ENCODE measurements at places on chromosomes 1 and 21. TPM values are rescaled to one million over a fixed set of nuclear protein-coding genes. Genes with fewer than 3 reads are reported as not detected.

DNA sequence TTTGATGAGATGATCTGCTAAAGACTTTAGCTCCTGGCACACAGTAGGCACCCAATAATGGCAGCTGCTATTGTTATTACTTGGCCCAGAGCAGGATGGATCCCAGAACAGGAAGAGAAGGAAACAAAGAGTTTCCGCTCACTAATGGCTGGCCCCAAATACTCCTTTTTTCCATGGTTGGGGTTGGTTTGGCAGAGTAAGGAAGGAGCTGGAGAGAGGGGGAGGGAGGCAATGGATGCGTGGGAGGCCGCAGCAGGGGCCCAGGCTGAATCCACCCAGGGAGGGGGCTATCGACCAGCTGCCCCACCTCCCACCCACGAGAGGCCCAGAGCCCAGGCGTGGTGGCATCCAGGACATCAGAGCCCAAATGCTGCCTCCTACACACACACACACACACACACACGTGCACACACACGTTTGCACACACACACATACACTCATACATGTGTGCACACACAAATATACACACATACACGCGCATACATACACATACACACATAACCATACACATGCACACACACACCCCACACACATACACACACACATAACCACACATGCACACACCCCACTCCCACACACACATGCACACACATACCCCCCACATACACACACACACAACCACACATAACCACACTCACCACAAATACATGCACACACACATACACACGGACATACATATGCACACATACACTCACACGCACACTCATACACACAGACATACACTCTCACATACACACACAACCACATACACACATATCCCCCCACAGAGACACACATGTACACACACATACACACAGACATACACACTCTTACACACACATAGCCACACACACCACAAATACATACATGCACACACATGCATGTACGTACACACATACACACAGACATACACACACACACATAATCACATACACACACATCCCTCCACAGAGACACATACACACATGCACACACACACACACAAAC is 25.2 kb downstream of the C1QB start:
- H3K27me3 ChIP-seq, result no peaks in the 10 kb centered on the region
- H3K4me3 ChIP-seq, result no peak overlapping the region
- no peaks in the 10 kb centered on the region for H3K36me3 ChIP-seq
- H3K4me1 ChIP-seq, result peaks cover 33% of the 10 kb centered on the region

DNA sequence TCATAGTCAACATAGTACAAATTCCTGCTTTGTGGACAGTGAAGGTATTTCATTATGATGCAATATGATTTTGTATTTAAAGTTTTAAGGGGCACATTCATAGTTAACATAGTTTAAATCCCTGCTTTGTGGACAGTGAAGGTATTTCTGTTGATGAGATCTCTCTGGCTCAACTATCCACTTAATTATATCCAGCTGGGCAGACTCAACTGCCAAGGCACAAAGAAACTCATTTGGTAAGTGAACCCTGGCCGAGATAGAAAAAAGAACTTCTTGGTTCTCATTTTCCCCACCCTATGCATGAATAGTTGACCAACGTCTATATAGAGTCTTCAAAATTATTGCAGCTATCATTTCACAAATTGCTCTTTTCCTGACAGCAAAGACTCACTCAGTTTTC is 1194.6 kb downstream of the NCAM2 start:
- no peak overlapping the region for H3K27ac ChIP-seq
- peak; percentile 4 for DNase-seq
- no peaks in the 10 kb centered on the region for H3K36me3 ChIP-seq
- no peak overlapping the region for H3K4me3 ChIP-seq
- peaks cover 3% of the 10 kb centered on the region for H3K4me1 ChIP-seq

DNA sequence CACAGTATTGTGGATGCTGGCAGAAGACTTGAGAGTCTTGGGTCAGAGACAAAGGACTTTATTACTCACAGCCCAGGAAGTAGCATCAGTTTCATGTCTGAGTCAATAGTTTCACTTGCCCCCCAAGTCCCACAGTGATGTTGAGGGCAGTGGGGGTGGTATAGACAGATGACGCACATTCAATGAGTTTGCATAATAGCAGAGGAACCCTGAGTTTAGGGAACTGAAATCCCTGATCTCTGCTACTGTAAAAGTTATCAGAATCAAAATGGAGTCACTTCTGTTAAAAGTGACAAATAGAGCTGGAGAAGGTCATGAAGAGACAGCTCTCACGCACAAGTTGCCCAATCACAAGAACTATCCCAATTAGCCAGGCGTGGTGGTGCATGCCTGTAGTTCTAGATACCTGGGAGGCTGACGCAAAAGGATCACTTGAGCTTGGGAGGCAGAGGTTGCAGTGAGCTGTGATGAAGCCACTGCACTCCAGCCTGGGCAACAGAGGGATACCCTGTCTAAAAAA is 11.5 kb upstream of the HCRTR1 start:
- H3K27ac ChIP-seq, result no peak overlapping the region
- no peak overlapping the region for H3K4me3 ChIP-seq
- no peak for DNase-seq
- no peaks in the 10 kb centered on the region for H3K27me3 ChIP-seq

DNA sequence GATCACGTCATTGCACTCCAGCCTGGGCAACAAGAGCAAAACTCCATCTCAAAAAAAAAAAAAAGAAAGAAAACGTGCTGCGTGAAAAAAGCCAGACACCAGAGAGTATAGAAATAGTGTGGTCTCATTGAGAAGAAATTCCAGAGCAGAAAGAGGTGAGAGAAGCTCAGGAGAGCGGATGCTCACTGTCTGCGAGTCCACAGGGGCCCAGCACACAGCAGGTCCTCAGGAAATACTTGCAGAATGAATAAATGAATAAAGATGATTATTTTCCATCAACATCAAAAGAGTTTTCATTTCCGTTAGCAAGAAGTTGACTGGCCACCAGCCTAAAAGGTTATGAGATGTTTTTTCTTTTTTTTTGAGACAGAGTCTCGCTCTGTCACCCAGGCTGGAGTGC is 14.4 kb downstream of the CASP9 start:
- DNase-seq, result no peak
- H3K4me3 ChIP-seq, result no peak overlapping the region
- no peaks in the 10 kb centered on the region for H3K4me1 ChIP-seq
- no peaks in the 10 kb centered on the region for H3K27me3 ChIP-seq
- H3K27ac ChIP-seq, result no peak overlapping the region
- H3K36me3 ChIP-seq, result no peaks in the 10 kb centered on the region

DNA sequence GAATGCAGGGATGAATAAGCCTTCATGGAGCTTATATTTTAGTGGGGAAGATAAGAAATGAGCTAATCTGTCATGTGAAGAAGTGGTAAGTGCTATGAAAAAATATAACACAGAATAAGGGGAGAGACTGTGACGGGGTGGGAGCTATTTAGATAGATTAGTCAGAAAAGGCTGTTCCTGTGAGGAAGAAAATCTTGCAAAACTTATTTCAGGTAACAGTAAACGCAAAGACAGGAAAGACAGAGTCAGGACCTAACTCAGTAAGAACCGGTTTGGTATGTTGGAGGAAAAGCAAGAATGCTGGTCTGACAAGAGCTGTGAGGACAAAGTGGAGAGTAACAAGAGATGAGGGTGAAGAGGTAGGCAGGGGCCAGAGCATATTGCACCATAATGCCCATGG is 22.0 kb downstream of the GNAI3 start:
- DNase-seq, result no peak
- peaks cover 12% of the 10 kb centered on the region for H3K4me1 ChIP-seq
- H3K36me3 ChIP-seq, result no peaks in the 10 kb centered on the region
- H3K4me3 ChIP-seq, result no peak overlapping the region
- no peaks in the 10 kb centered on the region for H3K27me3 ChIP-seq
- no peak overlapping the region for H3K27ac ChIP-seq

DNA sequence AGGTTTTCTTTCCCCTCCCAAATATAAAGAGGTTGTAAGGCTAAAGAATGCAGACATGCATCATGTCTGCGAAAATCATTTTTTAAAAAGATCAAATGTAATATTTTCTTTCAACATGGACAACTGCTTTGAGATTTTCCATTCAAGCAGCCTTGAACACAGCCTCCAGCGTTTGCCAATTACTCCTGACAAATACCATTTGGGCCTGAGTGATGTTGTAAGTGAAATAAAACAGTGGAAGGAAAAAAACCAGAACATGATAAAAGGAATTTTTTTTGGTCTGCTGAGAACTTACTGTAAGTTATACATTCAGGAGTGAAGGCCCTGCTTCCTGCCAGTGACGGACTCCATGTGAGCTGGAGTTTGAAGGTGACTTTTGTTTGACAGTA is 37.2 kb downstream of the SETD4 start:
- H3K27me3 ChIP-seq, result no peaks in the 10 kb centered on the region
- no peak overlapping the region for H3K27ac ChIP-seq
- no peaks in the 10 kb centered on the region for H3K4me1 ChIP-seq
- H3K36me3 ChIP-seq, result no peaks in the 10 kb centered on the region

DNA sequence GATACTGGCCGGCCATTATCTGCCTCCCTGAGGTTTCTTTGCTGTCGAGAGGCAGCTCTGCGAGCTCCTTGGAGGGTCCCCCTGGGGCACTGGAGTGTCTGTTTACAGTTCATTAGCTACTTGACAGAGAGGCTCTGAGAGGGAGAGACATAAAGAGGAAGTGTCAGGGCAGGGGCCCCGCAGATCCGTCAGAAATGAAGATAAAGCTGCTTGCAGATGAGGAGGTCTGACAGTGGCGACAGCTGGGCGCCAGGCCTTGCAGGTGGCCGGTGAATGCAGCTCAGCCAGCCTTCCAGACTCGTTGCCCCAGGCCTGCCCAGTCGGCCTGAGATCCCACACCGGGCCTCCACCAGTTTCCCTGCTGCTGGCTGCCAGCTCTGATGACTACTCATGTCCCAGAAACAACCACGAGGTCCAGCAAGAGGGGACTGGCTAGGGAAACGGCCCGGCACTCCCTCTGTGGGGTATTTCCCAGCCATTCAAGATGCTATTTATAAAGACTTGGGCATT is 84.7 kb downstream of the DISP3 start:
- peak; percentile 82 for DNase-seq
- no peak overlapping the region for H3K4me3 ChIP-seq
- no peaks in the 10 kb centered on the region for H3K27me3 ChIP-seq

GRCh38 chr1:161905269-161905884 is 118.3 kb downstream of the OLFML2B start:
- H3K4me1 ChIP-seq, result no peaks in the 10 kb centered on the region
- no peak overlapping the region for H3K27ac ChIP-seq
- H3K36me3 ChIP-seq, result no peaks in the 10 kb centered on the region
- no peaks in the 10 kb centered on the region for H3K27me3 ChIP-seq

- peaks cover 14% of the 10 kb centered on the region for H3K4me1 ChIP-seq
- DNase-seq, result peak; percentile 41
- peaks cover 30% of the 10 kb centered on the region for H3K27me3 ChIP-seq
- no peak overlapping the region for H3K4me3 ChIP-seq
These were observed 2.7 kb downstream of the C1QTNF12 start for GRCh38 chr1:1243807-1244191.

GRCh38 chr1:197391303-197392226 is 123.5 kb downstream of the CRB1 start:
- peak; percentile 13 for DNase-seq
- no peaks in the 10 kb centered on the region for H3K36me3 ChIP-seq
- no peak overlapping the region for H3K4me3 ChIP-seq
- no peak overlapping the region for H3K27ac ChIP-seq
- no peaks in the 10 kb centered on the region for H3K27me3 ChIP-seq

GRCh38 chr1:223771814-223772770 is 59.8 kb downstream of the CAPN2 start:
- no peaks in the 10 kb centered on the region for H3K27me3 ChIP-seq
- no peak overlapping the region for H3K4me3 ChIP-seq
- H3K36me3 ChIP-seq, result peaks cover 7% of the 10 kb centered on the region
- H3K4me1 ChIP-seq, result peaks cover 13% of the 10 kb centered on the region
- peak; percentile 60 for DNase-seq
- no peak overlapping the region for H3K27ac ChIP-seq

- H3K4me3 ChIP-seq, result no peak overlapping the region
- no peaks in the 10 kb centered on the region for H3K27me3 ChIP-seq
- no peaks in the 10 kb centered on the region for H3K36me3 ChIP-seq
- H3K27ac ChIP-seq, result no peak overlapping the region
- peaks cover 7% of the 10 kb centered on the region for H3K4me1 ChIP-seq
- peak; percentile 10 for DNase-seq
These were observed 449.5 kb upstream of the CAMK1G start for GRCh38 chr1:209134001-209134400.

DNA sequence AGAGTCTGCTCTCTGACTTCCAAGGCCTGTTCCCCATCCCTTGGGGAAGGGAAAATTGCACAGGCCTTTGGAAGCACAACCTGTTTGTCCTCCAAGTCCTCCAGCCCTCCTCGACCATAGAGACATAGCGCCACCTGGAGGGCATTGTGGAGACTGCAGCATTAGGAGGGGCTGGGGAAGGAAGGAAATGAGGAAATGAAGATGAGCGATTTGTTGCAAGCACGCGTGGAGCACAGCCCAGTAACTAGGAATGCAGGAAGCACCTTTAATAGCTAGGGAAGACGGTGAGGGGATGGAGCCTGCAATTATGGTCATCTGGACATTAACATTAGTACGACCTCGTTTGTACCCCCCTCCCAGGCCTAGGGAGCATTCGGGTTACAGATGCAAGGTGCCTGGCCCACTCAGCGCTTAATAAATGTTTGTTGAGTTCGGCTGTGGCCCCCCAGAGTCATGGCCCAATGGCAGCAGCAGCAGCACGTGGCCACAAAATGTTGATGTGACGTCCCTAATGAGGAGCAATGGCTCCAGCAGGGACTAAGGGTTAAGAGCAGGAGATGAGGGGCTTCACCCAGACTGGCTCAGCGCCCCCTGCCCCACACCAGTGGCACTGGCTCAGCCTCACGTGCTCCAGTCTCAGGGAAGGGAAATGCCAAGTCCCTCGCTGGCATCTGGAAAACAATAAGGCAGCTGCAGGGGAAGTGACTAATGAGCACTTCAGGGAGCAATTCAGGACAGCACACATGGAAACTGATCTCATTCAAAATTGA is 8.0 kb upstream of the CAMK2N1 start:
- H3K27ac ChIP-seq, result no peak overlapping the region
- peaks cover 25% of the 10 kb centered on the region for H3K27me3 ChIP-seq
- DNase-seq, result peak; percentile 86
- H3K4me1 ChIP-seq, result no peaks in the 10 kb centered on the region
- peak overlapping the region; percentile 21 for H3K4me3 ChIP-seq
- no peaks in the 10 kb centered on the region for H3K36me3 ChIP-seq

GRCh38 chr1:47444562-47445465 is 7.0 kb downstream of the FOXD2 start:
- peaks cover 23% of the 10 kb centered on the region for H3K4me1 ChIP-seq
- H3K27me3 ChIP-seq, result peaks cover 100% of the 10 kb centered on the region
- H3K4me3 ChIP-seq, result peak overlapping the region; percentile 32
- peak; percentile 77 for DNase-seq

The TSNAX gene
- 61.0 TPM for total RNA-seq

The SELP gene
- total RNA-seq, result not detected

The SYTL1 gene
- total RNA-seq, result 7.9 TPM

The C1orf74 gene
- 6.9 TPM for total RNA-seq

The CSMD2 gene
- total RNA-seq, result 3.5 TPM

The RHOU gene
- 47.6 TPM for total RNA-seq

Data from neural progenitor cell (in vitro differentiated cells).